PC-9 (cell line): ENCODE measurements at places on chromosomes 1 and 21.
A peak's percentile ranks its signal among the peaks of the same experiment; 100 is the strongest.

DNA sequence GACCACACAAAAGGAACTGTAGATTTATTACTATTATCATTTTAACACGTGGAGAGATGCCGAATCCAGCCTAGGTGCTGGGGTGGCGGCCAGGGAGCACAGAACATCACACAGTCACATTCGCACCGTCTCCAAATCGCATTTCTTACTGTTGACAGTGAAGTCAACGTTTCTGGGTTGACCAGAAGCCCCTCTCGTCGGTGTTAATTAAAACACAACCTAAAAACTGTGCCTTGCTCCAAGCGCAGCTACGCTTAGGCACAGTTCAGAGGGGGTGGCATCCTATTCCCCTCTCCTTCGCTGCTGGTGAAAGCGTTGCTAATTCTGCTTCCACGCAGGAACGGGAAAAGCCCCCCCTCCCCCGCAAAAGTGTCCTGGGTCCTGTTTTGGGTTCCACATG, 4.1 kb downstream of the RIPK4 start:
- no peak for DNase-seq

- no peak for DNase-seq
Measured at GRCh38 chr1:1090424-1091343, 16.6 kb upstream of the RNF223 start.

- no peak for DNase-seq
Measured at GRCh38 chr1:162568802-162569201, 7.3 kb downstream of the UAP1 start.

DNA sequence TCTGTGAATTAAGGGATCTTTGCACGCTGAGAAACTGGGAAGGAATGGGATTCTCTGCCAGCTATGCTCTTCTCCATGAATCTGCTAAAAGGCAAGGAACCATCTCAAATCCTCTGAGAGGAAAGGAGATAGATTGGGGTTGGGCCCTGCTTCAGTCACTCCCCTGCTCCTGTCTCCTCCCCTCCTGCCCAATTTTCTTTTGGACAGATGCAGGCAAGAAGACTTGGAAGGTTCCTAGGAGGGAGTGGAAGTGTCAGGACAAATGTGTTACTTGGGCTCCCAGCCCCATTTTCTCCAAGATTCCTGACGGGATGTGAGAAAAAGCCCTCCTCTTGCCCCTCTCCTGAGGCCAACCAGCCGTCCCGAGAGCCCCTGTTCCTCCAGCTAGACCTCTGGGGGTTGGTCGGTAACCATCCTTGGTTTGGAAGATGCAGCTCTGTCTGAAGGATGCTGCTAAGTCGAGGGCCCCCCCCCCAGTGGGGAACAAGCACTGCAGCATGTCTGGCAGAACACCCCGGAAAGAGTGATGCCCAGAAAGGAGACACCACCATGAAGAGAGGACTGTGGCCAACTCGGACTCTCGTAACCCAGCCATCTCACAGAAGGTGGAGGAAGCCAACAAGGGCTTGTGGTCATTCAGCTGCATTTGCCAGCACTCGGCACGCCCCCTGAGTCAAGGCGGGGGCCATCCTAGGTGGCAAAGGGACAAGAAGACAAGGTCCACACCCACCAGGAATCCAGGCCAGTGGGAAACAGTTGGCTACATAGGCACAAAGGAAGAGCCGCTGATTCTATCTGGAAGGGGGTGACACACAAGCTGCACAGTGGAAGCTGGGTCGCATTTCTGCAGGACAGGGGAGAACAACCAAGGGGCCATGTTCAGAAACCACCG, 43.7 kb downstream of the CDK18 start:
- no peak for DNase-seq

DNA sequence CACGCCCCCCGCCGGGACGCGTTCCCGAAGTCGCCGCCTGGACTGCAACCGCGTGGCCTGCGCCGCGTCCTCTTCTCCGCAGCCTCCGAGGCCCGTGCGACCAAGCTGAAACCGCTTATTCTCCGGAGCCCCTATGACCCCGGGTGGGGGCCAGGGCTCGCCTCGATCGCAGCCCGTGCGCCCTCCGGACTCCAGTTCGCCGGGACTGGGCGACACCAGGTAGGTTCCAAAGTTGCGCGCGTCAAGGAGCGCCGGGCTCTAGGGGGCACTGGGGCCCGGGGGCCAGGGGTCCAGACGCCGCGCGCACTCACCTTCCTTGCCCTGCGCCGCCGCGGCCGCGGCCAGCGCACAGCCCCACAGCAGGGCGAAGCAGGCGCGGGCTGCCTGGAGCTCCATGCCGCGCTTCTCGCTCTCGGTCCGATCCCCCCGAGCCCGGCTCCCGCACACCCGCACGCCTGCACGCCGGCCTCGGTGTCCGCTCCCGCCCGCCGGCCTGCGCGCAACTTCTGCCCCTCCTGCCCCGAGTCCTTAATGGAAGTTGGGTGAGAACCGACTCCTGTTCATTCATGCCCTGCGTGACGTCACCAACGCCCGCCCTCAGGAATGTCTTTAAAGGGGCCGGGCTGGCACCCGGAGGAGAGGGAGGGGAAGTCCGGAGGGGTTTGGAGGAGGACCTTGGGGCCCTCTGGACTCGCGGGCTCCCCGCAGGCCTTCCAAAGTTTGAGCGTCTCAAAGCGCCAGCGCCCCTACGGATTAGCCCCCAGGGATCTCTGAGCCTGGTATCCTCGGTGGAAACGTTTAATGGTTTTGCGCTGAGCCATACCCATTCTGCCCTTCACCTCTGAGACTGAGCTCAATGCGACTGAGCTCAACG, at the start of gene EPHA2:
Gene EPHA2 (minus strand): TSS at position 533 of the 874 bp plus-strand sequence. CDS start 137 bp downstream, at position 396.
- DNase-seq: peak; percentile 92

DNA sequence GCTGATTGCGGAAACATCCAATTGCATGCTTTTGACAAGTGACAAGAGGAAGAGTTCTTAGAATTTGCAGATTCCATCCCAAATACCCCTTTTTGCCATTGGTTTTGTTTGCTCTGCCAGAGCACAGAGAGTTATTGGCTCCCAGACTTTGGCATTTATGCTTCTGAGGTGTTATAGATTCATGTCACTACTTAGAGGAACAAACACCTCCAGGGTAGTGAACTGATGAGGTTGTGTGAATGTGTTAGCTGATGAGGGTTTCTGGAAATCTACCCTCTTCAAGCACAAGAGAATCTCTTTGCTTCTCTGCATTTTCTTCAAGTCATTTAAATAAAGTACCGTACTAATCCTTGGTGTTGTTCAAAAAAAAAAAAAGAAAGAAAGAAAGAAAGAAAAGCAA, 33.9 kb upstream of the BRINP3 start:
- DNase-seq: no peak

DNA sequence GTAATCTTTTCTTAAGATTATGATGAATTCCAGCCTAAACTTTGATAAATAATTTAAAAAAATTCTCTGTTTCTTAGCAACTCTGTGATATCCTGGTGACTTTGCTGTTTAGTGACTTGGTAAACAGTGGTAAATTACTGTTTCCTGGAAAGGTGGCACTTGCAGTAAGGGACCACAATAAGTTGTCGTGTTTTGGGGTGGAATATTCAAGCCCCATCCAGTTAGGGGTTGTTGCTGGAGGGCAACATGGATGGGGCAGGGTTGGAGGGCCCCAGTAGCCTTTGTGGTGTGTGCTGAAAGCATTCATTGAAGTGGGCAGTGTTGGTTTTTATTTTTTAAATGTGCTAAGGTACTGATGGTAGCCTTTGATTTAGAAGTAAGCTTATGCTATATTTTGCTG, 30.3 kb downstream of the PRDM2 start:
- DNase-seq: no peak

GRCh38 chr1:156368157-156368658, 803 bp upstream of the RHBG start:
- no peak for DNase-seq

- no peak for DNase-seq
Measured at GRCh38 chr1:54774820-54775498, 10.6 kb upstream of the PARS2 start.
